Renal cortex interstitium (tissue), 15 donors: ENCODE measurements at places on chromosomes 1 and 21. TPM values are rescaled to one million over a fixed set of nuclear protein-coding genes. Genes with fewer than 3 reads are reported as not detected.

Gene S100A2
- 4.1 TPM for polyA plus RNA-seq

Gene CLCNKA
- polyA plus RNA-seq = 13.0 TPM

Gene OR2M3
- 0.06 TPM for polyA plus RNA-seq

Gene TRIM67
- polyA plus RNA-seq = 0.09 TPM

Gene CDA
- 4.5 TPM for polyA plus RNA-seq

Gene SLC6A17
- 0.76 TPM for polyA plus RNA-seq

Gene CCDC190
- polyA plus RNA-seq = not detected

Gene HSD11B1
- 0.32 TPM for polyA plus RNA-seq
